CD4-positive, alpha-beta T cell treated with Interleukin-21 for 1 hour (primary cell): ENCODE measurements at places on chromosomes 13 and 19.

- DNase-seq = peak; percentile 86
These were observed 7.4 kb upstream of the FCGBP start for GRCh38 chr19:39941615-39942365.

DNA sequence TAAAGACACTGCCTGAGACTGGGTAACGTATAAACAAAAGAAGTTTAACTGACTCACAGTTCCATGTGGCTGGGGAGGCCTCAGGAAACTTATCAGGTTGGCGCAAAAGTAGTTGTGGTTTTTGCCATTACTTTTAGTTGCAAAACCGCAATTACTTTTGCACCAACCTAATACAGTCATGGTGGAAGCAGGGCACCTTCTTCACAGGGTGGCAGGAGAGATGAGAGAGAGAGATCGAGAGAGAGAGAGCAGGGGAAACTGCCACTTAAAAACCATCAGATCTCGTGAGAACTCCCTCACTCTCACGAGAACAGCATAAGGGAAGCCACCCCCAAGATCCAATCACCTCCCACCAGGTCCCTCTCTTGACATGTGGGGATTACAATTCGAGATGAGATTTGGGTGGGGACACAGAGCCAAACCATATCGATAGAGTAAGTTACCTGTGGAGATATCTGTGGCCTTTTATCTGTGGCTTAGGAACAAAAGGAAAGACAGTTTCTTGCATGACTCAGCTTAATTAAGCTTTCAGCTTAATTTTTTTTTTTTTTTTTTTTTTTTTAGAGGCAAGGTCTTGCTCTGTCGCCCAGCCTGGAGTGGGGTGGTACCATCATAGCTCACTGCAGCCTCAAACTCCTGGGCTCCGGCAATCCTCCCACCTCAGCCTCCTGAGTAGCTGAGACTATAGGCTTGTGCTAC, 7.6 kb upstream of the CABP5 start:
- DNase-seq = no peak

- DNase-seq = no peak
These were observed 222.0 kb downstream of the ZNF536 start for GRCh38 chr19:30593975-30594745.

DNA sequence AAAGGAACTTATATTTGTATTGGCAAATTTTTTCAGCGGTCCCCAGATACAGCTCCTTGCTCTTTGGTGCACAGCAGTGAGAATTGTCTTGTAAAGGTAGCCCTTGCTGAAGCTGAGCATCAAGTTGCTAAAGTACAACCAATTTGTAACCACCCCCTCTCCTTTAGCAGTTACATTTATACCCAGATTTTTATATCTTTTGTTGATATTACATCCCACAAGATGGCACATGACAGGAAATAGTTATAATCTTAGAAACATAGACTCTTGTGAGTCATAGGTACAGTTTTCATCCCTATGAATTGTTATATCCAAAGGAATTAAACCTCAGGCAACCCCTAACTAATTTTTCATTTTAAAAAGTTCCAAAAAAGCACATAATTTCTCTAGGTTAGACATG, 523.0 kb upstream of the SLITRK1 start:
- DNase-seq = no peak

GRCh38 chr19:49390929-49391359, 2.9 kb downstream of the KASH5 start:
- no peak for DNase-seq

GRCh38 chr19:11094520-11094894, 5.2 kb downstream of the LDLR start:
- DNase-seq = no peak

GRCh38 chr13:66273011-66273410, 957.1 kb downstream of the PCDH9 start:
- DNase-seq = no peak

- no peak for DNase-seq
These were observed 15.9 kb upstream of the ZNF208 start for GRCh38 chr19:22026687-22027086.

DNA sequence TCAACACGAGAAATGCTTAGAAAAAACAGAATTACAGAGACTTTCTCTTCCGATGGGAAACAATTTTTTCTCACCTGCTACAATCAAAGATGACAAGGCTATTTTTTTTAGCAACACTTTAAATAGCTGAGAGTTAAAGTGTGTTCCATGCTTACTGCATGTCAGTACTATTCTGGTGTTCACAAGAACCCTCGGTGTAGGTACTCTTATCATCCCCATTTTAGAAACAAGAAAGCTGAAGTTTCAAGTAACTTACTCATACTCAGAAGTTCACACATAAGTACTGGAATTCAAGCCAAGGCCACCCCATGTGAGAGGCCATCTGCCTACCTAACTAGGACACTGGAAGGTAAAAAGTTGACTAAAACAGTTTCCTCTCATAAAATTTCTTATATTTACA, 9.0 kb upstream of the TNFRSF19 start:
- no peak for DNase-seq

DNA sequence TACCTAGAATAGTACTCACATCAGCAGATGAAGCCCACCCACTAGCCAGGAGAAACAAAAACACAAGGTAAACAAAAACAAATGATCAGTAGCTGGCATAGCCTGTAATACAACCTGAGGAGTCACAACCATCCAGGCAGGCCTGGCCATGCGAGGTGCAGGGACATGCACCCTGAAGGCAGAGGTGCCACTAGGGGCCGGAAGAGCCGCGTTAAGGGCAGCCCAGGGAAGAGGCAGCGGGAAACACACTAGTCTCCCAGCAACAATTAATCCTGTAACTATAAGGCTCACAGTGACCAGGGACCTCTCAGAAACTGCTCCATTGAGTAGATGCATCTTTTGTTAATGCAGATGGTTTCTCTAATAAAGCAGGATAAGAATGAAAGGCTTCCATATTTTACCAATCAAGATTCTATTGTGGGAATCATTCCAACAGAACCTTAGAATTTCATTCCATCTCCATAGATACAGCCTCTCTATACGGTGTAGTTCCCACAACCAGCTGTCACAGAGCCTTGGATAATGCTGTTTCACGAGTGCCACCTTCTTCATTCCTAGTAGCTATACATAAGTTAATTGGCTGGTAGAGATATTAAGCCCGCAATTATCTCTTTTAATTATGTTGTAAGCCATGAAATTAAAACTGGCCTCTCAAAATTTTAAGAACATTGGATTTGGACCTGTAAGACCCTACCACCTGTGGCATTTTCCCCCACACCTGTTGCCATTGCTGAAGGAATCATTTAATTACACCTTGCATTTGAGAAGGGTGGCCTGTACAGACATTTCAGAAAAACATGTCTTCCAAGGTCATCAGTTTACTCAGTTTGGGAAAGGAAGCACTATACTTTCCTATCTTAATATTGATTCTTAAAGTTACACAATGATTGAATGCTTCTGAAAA, 28.7 kb downstream of the ANKRD10 start:
- no peak for DNase-seq

GRCh38 chr19:42433503-42434260, 6.5 kb upstream of the LIPE start:
- peak; percentile 73 for DNase-seq

- DNase-seq = no peak
These were observed 10.3 kb downstream of the RAB8A start for GRCh38 chr19:16121967-16122366.

DNA sequence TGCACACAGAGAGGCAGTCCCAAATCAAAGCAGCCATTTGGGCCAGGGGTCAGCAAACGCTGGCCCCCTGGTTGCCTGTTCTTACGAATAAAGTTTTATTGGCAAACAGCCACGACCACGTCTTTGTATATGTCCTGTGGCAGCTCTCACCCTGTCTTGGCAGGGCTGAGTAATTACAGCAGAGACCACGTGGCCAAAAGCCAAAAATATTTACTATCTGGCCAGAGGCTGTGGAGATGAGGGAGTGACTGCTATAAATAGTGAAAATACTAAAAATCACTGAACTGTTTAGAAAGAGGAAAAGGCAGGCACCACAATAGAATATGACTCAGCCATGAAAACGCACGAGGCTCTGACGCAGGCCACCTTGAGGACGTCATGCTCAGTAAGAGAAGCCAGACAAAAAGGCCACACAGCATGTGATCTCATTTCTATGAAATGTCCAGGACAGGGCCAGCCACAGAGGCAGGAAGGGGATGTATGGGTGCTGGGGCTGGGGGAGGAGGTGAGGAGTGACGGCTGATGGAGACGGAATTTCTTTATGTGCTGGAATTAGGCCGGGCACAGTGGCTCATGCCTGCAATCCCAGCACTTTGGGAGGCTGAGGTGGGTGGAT, 29.4 kb downstream of the SMIM24 start:
- no peak for DNase-seq
